ENCODE measurements at places on chromosomes 2 and 18.

- DNase-seq = no peak
These were observed 88.3 kb downstream of the COL5A2 start for GRCh38 chr2:189091253-189091652.

- DNase-seq = peak; percentile 25
These were observed 387.6 kb downstream of the ZEB2 start for GRCh38 chr2:144132357-144132756.

GRCh38 chr2:28681158-28681571, 70.5 kb upstream of the PPP1CB start:
- peak; percentile 34 for DNase-seq

- no peak for DNase-seq
These were observed 28.6 kb downstream of the DNMT3A start for GRCh38 chr2:25312958-25313710.

GRCh38 chr2:37232131-37232933, 874 bp downstream of the NDUFAF7 start:
- no peak for DNase-seq

DNA sequence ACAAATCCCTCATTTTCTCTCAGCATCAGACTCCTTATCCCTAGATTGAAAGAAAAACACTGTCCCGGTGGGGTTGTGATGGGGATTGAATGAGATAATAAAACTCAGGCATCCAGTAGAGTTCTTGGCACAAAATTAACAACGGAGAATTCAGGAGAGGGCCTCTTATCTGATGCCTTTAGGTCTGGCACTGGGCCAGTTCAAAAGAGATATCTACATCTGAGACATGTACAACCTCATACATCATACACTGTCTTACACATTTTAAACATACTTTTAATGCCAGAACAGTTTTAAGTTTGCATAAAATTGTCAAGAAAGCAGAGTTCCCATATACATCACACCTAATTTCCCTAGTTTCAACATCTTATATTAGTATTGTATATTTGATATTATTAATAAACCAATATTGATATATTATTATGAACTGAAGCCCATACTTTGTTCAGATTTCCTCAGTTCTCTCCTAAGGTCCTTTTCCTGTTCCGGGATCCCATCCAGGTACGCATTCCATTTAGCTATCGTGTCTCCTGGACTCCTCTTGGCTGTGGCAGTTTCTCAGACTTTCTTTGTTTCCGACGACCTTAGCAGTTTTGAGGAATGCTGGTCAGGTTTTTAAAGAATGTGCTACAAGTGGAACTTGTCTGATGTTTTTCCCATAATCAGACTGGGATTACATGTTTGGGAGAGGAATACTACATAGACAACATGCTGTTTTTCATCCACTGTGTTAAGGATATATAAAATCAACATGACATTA, 27.8 kb downstream of the NXPH2 start:
- peak; percentile 81 for DNase-seq

DNA sequence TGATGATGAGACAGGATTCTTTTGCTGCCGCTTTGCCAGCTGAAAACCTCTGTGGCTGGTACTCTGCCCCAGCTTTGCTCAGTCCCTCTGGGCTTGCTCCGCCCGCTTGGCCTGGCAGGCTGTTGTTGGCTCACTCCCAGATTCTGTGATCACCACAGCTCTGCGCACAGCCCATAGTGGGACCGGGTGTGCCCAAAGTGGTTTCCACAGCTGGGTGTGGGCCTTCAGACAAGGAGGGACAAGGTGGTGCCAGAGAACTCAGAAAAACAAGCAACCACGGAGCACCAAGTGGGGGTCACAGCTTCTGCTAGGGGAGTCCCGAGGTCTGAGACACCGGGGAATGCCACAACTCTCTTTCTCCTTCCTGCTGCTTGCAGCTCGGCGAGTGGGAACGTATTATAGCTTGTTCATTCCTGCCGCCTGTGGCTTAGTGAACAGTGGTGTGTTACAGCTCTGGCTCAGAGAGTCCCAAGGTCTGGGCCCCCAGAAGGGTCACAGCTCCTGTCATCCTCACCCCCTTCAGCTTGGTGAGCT, 9.2 kb upstream of the KYNU start:
- no peak for DNase-seq

DNA sequence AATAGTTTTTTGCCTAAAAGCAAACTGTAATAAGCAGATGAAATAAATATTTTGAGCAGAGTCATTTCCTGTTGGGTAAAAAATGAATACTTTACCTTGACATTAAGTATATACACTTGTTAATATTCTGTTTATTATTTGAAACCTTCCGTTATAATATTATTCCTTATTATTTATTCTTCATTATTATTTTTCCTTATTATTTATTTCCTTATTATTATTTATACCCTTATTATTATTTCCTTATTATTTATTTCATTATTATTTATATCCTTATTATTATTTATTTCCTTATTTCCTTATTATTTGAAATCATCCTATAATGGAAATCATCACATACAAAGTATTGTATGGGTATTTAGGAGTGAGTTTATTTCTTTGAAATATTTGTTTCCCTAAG, 232.2 kb upstream of the RBBP8 start:
- DNase-seq = no peak

DNA sequence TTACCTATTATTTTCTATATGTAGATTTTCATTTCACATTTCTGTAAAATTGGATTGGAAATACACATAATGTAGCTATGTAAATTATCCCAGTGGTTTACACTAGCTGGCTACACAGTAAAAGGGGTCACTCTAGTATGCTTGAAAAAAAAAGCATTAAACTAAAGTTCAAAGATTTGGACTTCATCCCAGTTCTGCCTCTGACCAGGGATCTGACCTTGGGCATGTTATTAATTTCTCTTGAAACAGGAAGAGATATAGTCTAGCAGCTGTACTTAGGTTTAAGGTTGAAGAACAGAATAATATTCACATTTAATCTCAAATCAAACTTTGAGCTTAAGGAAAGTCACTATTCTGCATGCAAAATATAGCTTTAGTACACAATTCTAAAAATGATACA, 64.5 kb upstream of the RPE start:
- DNase-seq = no peak

DNA sequence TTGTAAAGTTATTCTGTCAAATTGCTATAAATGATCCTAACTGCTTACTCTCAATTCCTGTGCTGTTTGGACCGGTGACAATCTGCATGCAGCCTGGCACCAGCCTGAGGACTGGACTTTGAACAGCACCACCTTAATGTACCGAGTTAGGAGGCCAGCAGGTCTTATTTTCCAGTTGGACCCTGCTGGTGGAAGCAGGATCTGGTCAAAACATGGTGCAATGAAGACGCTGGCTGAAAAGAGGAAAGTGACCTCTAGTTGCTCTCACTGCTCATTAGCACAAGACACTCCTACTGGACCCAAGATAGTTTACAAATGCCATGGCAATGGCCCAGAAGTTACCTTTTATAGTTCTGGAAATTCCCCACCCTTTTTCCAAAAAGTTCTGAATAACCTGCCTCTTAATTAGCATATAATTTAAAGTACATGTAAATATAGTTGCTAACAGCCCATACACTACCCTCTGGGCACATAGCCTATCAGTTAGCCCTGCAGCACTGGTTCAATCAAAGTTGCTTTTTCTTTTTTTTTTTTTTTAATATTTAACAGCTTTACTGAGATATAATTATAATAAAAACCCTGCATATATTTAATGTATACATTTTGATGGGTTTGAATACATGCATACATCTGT, 35.8 kb downstream of the RBKS start:
- no peak for DNase-seq

GRCh38 chr2:32699151-32699550, 71.3 kb downstream of the TTC27 start:
- DNase-seq = no peak

DNA sequence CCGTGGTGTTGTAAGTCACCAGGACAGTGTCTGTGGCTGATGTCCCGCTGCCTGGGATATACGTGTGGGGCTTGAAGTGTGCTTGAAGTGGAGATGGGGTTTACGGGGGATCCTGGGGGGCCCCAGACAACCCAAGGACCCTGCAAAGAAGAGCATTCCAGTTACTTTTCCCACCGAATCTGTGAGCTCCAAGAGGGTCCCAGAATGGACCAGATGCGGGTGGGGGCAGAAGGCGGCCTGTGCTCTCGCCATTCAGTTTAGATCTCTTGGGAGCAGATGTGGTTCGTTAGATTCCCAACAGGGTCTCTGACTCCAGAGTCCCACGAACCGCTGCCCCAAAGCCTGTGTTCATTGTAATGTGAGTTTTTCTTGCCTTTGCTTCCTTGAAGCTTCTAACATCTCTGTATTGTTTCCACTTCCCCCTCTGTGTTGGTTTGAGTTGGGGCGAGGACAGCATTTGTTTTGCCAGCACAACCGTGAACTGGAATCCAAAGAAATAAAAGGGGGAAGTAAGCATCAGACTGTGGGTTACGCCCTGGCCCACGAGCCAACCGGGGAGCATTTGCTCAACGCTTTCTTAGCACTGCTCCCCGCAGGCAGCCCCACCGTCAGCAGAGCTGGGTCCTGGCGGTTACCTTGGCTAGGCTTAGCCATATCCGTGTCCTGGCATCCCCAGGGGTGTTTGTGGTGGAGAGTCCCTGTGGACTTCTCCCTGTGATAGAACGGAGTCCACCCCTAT, 92.1 kb downstream of the SH3BP4 start:
- no peak for DNase-seq

DNA sequence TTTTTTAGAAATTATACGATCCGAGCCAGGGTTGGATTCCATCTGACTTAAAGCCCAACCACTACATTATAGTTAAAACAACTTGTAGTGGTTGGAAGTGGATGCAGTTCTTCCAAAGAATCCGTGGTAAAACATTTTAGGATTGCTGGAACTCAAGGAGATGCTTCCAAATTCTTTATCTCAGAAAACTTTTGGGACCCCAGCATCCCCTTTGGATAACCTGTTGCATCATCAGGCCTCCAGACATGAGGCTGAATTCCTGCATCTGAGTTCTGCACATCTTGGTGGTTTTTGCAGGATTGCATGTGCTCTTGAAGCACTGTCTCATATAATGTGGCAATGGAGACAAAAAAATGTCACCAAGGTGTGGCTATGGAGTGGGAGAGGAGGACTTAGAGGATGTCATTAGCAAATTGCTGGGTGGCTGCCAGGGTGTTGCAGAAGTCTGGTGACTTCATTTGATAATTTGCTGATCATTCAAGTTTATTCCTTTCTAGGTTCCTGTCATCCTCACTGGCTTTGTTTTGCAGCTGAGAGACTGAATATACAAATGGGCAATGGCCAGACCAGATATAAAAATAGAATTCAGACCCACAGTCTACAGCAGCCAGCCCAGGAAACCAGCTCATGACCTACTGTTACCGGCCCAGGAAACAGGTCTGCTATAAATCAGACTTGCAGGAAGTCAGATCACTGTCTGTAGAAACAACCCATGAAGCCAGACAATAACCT, 207.7 kb downstream of the BCL2 start:
- peak; percentile 26 for DNase-seq

GRCh38 chr18:9732031-9732430, 23.9 kb downstream of the RAB31 start:
- DNase-seq = no peak

- DNase-seq = no peak
These were observed 80.0 kb downstream of the RAB31 start for GRCh38 chr18:9788140-9788539.

DNA sequence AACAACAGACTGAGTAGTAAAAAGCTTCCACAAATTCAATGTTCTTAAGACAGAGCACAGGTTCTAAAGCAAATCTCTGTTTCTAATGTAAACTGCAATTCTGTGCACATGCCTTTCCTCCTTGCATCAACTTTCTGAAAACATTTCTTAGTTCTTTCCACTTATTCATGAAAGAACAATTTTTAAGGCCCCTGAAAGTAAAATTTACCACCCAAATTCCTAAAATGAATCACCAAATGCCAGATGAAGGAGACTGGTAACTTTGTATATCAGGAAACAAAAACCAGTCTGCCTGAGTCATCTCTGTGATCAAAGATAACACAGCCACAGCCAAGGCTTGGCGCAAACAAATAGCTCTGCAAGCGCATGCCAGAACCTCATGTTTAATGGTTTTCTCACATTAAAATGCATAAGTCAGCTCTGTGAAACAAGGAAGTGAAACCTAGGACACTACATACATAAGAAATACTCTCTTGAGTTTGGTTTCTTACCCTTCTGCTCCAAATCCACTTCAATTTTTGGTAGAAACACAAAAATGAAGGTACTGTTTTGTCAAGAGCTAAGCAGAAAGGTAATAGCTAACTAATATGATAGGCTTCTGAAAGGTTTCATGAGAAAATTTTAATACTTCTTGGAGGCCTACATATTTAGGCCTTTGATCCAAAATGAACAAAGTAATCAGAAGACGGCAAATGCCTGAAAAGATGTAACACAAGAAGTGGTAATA, 169.4 kb downstream of the THADA start:
- peak; percentile 97 for DNase-seq

DNA sequence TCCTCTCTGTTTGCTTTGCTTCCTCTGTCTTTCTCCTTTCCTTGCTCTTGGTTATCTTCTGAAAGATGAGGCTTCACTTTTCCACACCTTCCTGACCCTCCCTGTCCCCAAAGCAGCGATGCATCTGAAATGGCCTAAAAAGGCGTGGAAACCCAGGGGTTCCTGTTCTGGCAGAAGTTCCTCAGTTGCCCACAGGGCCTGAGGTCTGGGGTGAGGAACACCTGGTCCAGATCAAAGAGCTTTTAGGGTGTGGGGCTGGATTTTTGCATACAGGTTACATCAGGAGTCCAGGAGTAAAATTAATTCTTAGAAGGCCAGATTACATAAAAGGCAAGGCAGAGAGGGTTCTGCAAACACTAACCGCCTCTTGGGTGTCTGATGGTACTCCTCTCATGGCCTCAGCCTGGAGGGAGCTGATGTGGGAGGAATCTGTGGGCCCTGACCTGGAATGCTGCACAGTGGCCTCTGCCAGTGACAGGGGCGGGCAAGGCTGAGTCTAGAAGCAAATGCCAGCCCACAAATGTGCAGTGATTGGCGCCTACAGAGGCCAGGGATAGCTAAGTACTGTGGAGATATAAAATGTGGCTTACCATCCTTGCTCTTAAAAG, 41.8 kb downstream of the INPP4A start:
- no peak for DNase-seq

- DNase-seq = no peak
These were observed 219.7 kb upstream of the PKDCC start for GRCh38 chr2:41828052-41828643.

DNA sequence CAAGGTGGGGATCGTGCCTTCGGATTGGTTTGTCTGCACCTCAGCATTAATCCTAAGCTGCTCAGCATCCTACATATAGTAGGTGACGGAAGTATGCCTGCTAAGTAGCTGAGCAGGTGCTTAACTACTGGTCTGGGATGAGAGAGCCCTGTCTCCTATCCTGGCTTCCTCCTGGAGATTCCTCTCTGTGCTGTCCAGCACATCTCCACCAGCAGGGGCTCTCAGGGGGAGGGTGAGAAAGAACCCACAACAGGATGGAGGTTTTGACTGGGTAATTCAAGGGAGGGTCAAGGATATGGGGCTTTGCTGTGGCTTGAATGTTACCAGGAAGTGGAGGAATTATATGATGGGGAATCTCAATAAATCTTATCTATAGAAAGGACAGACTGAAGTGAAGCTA, 45.4 kb upstream of the KIF5C start:
- DNase-seq = no peak

All from fibroblast of upper back skin (primary cell).